ENCODE measurements at places on chromosomes 2 and 18.

DNA sequence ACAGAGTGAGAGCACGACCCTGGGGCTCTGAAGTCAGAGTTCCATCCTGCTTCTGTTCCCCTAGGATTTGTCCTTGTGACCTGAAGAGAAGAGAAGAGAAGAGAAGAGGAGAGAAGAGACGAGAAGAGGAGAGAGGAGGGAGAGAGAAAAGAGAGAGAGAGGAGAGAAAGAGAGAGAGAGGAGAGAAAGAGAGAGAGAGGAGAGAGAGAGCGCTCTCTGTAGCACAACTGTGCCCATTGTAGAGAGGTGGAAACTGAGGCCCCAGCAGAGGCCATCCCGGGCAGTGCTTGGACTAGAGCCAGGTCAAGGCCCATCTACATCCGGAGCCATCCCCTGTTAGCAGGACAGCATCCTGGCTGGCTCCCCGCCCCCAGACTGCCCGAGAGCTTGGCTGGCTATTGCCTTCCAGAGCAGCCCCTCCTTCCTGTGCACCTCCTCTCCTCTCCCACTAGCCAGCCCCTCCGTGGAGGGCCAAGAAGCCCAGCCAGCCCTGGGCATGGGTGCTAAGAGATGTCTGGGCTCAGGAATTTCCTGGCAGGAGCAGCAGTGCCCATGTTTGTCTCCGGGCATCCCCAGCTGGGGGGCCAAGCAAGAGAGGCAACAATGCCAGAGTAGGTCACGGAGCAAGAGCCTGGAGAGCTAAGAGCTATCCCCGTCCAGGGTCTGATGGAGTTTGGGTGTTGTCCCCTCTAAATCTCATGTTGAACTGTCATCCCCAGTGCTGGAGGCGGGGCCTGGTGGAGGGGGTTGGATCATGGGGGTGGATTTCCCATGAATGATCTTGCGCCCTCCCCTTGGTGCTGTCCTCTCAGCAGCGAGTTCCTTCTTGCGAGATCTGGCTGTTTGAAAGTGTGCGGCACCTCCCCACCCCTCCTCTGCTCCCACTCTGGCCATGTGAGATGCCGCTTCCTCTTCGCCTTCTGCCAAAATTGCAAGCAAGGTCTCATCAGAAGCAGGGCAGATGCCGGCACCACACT, 18.2 kb upstream of the GPR55 start:
- no peak for DNase-seq

DNA sequence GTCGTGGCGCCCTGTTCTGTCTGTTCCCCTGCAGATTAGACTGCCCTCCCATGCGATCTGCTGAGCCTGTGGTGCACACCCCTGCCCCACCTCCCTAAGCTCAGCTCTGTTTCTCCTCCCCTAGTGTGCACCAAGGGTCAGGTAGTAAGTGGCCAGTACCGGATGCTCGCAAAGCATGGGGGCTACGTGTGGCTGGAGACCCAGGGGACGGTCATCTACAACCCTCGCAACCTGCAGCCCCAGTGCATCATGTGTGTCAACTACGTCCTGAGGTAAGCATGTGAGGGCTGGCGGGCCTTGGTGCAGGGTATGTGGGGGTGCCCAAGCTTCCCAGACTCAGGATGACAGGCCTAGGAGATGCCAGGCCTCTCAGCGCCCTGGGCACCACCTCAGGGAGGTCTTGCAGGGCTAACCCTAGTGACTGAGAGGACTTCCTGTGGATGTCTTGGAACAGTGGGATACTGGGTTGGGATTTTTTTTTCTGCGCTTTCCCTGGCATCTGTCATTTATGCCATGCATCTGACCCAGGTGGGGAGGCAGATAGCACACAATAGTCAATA, 78.4 kb downstream of the EPAS1 start:
- no peak for DNase-seq

GRCh38 chr2:151175864-151176263, 85.8 kb downstream of the RBM43 start:
- DNase-seq: no peak

DNA sequence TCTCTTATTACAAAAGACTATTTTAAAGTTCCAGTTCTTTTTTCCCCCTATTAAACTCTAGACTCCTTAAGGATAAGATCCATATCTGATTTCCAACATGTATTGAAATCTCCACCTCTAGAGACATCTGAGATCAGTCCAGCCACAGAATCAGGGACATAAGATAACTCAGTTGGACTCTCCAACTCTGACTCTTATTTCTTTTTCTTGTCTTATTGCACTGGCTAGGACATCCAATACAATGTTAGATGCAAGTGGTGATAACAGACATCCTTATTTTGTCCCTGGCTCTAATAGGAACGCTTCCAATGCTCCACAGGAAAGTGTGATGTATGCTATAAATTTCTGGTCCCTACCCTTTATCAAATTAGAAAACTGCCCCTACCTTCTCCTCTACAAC, 158.1 kb downstream of the TNS1 start:
- DNase-seq: no peak

GRCh38 chr2:201154615-201155399, 28.1 kb upstream of the CASP10 start:
- no peak for DNase-seq

DNA sequence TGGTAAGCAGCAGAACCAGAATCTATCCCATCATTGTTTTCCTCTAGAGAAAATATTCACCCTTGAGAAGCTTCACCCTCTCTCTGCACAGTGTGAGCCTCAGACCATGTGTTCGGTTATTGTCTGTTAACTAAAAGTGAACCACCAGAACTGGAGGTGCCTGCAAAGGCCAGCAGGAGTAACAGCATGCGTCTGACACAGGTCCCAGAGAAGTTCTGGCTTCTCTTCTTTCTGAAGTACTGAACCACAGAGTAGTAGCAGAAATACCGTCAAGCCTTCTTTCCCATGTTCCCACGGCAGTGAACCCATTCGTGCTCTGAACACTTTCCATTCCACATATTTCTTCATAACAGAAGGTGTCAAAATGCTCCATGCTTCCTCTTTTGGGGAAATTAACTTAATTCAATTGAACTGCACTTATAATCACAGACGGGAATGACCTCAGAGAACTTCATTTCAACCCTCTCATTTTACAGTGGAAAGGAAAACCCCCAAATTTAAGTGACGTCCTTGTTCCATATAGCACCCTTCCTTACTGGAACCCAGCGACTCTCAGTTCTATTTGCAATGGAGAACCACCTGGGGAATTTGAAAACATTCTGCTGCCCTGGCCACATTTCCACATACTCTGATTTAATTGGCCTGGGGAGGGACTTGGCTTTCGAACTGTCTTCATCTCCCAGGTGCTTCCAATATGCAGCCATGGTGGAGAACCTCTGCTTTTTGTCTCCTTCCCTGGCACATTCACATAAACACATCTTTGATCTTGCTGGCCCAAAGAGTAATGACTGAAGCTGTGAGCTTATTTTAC, 519.1 kb downstream of the RNF144A start:
- DNase-seq: no peak

DNA sequence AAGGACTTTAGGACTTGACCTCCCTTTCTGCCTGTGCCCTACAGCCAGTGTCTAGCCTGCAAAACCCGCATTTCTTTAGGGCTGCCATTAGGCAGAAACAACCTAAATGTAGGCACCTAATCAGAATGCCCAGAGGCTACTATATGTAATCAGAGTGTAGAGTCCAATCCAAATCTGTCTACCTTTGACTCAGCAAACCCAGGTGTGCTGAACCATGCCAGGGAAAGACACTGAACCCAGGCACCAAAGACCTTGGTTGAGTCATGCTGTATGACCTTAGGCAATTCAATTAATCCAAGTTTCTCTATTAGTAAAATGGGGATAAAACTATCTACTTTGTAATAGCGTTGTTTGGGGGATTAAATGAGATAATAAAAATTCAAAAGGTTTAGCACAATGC, 20.7 kb downstream of the CAPN14 start:
- DNase-seq: no peak

- DNase-seq: no peak
Measured at GRCh38 chr2:121094101-121094500, 190.9 kb downstream of the TFCP2L1 start.

DNA sequence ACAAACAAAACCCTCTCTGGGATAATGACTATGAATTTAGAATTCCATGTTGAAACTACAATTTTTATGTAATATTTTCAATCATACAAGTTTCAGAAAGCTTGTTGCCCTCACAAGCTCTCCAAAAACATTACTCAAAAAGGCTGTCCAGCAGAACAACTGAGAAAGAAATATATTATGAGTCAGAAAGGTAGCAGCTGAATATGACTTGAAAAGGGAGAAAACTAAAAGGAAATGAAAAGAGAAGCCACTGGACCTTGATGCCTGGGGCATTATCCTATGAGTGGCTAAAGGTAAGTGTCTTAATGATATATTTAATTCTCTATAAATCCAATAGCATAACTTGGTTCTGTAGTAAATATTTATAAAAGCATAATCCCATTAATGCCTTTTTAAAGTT, 61.8 kb downstream of the NXPH2 start:
- DNase-seq: no peak

DNA sequence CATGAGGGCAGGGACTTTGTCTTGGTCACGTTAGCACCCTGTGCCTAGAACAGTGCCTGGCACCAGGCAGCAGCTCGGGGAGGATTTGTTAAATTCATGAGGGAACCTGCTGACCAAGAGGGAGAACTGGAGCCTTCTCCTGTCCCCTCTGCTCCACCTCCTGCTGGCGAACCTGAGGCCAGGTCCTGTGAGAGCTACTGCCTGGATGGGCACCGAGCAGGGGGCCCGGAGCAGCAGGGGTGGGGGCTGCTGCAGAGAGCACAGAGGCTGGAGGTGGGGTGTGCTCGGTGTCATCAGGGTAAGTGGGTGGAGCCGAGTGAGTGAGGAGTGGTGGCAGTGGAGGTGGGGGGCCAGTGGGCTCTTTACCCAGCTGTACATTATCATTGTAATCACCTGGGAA, 52.1 kb upstream of the FAHD2A start:
- no peak for DNase-seq
